ENCODE measurements at places on chromosomes 5 and 9.
A peak's percentile ranks its signal among the peaks of the same experiment; 100 is the strongest.

DNA sequence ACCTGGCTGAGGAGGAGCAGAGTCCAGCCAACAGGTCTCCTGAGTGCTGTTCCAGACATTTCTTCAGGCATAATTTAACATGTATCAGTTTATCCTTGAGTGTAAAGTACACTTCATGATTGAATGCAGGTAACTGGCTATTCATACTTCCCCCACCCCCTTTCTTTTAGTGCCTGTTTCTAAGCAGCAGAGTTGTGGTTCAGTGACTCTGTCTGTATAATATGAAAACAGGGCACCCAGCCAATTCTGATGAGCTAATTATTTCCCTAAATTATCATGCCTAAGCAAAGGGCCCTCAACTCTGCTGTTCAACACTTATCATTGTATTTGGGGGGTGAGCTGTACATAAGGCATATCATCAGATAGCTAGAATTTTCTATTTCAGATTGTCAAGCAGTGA, 51.9 kb upstream of the ZSWIM6 start:
- no peak for DNase-seq

DNA sequence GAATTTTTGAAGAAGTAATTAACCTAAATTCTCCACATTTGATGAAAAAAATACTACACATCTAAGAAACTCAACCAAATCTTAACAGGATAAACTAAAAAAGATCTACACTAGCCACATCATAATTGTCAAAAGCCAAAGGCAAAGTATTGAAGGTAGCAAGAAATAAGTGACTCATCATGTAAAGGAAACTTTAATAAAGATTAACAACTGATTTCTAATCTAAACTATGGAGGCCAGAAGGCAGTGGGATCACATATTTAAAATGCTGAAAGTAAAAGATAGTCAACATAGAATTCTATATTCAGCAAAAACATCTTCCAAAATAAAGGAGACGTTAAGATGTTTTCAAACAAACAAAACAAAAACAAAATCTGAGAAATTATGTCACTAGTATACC, 2002.9 kb downstream of the MAT2B start:
- DNase-seq = no peak

DNA sequence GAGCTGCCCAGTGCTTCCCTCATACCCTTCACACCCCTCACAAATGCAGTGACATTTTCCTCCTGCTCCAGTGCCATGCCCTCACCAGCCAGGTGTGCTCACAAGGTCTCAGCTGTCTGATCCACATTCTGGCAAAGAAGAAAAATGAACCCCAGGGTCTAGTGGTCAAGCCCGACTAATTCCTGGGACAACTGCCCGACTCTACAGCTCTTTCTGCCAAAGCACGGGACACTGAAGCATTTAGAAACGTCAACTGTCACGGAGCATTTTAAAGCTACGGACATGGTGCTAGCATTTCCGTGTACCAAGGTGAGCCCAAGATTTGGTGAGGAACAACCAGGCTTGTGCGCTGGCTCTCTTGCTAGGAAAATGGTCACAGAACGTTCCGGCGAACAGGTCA, 56.8 kb upstream of the PHYKPL start:
- no peak for DNase-seq

DNA sequence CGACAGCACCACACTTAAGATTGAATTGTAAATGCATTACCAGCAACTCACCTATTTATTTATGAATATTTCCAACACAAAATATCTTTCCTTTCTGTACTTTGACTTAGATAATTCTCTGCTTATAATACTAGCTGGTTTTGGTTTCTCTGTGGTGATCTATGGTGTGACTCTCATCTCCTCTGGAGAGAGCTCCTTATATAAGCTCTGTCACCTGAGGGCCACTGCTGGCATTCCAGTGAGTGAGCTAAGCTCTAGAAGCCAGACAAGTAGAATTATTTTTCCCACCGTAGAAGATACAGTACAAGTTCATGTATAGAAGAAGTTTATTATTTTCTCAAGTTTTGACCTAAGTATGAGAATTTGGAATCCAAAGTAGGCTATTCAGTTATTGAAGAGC, 111.5 kb downstream of the CDC42SE2 start:
- DNase-seq = no peak

DNA sequence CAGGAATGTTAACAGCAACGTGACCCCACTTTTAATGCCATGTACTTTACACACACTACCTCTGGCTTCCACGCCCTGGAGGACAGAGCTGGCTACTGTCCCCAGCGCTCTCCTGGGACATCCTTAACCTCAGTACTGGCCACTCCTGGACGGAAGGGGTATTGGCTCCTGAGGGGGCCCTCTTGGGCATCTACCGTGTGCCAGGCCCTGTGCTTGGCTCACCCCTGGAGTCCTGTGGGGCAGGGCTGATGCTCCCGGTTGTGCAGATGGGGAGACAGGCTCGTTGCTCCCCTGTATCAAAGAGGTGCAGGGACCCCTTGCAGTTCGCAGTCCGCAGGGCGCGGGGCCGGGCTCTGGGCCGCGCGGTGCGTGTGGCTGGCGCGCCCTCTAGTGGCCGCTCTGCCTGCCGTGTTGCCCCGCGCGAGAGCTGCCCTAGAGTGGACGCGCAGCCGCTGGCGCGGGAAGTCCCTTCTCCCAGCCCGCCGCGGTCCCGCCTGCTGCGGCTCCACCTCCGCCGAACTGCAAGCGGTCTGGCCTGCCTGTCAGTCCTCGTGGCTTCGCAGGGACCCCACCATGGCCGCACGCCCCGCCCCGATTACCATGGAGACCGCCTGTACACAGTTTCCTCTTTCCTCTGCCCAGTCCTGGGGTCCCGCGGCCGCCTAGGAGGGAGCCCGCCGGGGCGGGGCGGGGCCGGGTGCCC, at the start of gene WDR38:
Gene WDR38 (plus strand): TSS at position 632 of the 703 bp plus-strand sequence. CDS start 72 bp downstream, outside the sequence.
- peak; percentile 90 for DNase-seq

DNA sequence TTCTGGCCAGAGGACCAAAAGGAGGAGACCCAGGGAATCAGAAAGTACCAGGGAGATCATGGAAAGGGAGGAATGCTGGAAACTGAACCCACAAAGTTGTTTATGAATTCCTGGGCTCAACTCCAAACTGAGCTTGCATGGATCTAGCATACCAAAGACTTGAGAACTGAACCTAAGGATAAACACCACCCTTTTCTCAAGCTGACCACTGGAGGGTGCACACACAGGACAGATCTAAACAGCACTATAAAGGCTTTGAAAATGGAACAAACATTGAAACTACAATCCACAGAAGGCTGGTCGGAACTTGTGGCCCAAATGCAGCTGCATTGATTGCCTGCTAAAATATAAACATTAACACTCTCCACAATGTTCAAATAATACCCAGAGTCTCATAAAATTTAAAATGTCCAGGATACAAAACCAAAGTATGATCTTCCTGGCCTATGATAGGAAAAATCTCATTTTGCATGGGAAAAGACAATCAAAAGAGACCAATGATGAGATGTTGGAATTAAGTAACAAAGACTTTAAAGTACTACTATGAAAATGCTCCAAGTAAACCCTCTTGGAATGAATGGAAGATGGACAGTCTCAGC, 15.6 kb upstream of the IRF1 start:
- no peak for DNase-seq

DNA sequence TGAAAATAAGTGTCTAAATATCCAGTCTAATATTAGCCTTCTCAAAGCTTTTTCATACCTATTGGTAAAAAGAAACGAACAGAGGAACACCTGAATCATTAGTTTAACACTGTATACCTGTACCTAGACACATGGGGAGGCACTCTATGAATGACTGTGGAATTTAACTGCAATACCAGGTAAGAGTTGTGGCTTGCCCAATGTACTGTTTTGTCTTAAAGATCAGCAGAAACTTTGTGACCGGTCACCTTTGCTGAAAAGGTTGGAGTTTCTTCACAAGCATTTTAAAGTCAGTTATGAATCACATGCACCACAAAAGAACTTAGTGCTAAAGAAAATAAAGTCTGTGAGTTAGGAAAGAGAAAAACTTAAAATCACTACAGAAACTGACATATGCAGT, 2.4 kb downstream of the PGGT1B start:
- no peak for DNase-seq

GRCh38 chr5:141636106-141636412, 590 bp downstream of the HDAC3 start:
- no peak for DNase-seq

GRCh38 chr5:165996201-165996875, 2295.1 kb upstream of the WWC1 start:
- DNase-seq = no peak

DNA sequence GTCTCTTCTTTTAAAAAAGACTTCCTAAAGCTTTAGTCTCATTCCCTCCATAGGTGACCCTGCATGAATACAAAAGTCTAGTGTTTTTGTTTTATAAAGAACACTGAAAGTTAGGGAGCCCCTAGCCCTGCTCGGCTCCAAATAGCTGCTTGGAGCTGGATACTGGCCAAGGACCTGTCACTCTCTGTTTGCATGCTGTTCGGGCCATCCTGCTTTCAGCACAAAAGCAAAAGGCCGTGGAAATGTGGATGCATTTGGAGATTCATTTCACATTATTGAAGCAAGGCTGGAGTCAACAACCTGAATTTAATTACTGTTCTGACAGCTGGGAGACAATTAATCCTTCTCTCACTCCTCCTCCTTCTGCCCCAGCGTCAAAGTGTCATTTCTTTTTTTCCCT, 151.7 kb upstream of the NMUR2 start:
- no peak for DNase-seq

DNA sequence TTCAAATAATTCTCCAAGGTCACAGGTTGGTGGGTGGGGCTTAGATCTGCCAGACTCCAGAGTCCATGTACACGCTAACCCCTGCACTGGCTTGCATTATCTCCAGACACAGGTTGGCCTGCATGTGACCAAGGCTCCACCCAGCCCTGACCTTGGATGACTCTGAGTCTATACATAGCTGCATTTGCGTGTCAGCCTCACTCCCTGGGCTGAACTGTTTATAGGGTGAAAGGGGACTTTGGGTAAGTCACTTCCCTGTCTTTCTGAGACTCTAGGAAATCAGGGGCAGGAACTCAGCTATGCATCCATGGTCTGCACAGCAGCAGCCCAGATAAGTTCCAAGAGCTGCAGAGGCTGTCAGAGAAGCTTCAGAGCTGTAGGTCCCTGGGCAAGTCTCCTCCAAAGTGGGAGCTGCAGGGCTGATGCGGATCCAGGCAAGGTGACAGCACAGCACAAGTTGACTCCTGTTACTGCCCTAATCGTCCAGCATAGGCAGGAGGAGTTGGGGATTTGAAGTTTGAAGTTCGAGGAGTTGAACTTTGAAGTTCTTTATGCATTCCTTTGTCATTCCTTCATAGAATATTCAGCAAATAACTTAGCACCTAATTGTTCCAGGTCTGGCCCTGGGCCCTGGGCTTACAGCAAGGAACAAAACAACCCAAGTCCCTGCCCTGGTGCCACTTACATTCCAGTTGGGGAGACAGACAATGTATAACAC, 53.4 kb downstream of the SLC22A5 start:
- DNase-seq = no peak

DNA sequence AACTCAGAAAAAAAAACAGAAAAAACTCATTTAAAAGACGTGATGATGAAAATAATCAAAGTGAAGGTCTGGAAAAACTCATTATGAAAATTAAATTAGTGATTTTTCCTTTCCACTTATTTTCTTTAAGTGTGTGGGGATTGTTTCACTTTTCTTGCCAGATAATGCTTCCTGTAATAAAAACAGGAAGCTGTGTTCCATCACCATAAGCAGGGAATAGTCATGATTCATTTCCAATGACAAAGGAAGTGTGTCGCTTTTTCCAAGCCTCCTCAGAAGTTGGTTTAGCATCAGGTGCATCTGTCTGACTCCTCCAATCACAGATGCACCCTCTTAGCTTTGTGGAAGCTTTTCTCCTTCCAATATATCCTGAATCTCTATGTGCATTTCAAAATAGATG, 2068.7 kb downstream of the MAT2B start:
- no peak for DNase-seq

DNA sequence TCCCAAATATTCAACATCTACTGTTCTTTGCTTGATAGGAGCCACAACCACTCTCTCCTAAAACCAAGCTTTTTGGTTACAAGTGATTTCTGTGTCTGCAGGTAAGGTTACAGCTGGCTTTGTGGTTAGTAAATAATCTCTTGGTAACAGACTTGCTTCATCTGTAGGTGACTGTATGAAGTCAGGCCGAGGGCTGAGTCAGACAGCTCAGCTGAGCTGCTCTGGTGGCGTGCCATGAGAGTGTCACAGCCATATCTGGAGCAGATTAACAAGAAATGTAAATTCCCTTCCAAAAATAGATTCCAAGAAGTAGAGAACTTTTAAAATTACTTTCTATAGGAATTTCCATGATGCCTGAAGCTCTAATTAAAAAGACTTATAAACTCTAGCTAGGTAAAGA, 23.7 kb upstream of the TAS2R1 start:
- no peak for DNase-seq

GRCh38 chr9:135712613-135713295, 10.8 kb downstream of the KCNT1 start:
- no peak for DNase-seq

GRCh38 chr9:130297371-130297770, 31.8 kb downstream of the HMCN2 start:
- DNase-seq = no peak

DNA sequence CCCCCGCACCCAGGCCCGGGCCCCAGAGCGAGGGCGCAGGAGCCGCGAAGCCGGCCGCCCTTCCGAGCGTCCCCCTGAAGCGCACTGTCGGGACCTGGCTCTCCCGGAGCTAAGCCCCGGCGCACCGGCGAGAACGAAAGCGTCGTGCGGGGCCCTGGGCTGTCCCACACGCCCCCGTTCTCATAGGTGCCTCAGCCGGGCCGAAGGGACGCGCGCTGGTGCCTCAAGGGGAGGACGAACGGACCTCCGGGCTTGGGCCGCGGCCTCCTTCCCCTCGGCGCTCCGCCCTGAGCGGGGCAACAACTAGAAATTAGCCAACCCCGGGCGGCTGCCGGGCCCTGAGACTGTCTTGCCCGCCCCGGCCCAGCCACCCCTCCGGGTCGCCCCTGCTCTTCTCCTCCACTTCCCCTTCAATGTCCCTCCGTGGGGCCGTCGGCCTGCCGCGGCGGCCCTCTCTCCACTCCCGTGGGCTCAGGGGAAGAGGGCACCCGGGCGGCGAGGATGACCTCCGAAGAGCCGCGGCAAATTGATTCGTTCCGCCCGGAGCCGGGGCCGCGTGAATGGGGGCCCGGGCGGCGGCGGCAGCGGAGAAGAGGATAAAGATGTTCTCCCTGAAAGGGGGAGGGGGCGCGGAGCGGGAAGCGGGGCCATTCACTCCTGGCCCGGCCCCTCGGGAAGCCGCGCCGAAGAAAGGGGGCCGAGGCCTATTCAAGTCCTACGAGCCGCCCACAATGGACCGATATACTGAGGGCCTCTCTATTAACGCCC, 3.5 kb upstream of the PRDM12 start:
- no peak for DNase-seq

- no peak for DNase-seq
These were observed 70.7 kb downstream of the COX7C start for GRCh38 chr5:86688406-86688805.

DNA sequence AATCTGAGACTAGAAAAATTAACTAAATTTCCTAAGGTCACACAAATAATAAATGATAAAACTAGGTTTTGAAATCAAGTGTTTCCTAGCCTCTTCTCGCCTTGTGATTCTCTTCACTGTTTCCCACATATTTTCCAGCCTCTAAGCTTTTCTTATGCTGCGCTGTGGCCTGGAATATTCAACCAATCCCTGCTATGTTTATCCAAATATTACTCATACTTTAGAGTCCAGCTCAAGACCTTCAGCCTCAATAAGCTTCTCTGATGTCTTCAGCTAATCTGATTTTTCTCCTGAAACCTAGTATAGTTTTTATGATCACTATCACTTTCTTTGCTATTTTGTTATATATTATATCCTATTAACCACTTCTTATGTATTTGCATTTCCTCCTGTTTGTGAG, 303.1 kb upstream of the CDH6 start:
- DNase-seq = no peak
